ENCODE measurements at places on chromosomes 5 and 9. TPM values are rescaled to one million over a fixed set of nuclear protein-coding genes. Genes with fewer than 3 reads are reported as not detected.

GRCh38 chr5:122499585-122499984 lies 187.5 kb downstream of the SNCAIP start:
- DNase-seq = no peak

GRCh38 chr5:91188755-91189154 lies 194.4 kb downstream of the ARRDC3 start:
- DNase-seq = no peak

GRCh38 chr9:110114086-110114858 lies 93.7 kb downstream of the C9orf152 start:
- no peak for DNase-seq

ZNF354B gene
- 31.0 TPM for polyA plus RNA-seq

DNA sequence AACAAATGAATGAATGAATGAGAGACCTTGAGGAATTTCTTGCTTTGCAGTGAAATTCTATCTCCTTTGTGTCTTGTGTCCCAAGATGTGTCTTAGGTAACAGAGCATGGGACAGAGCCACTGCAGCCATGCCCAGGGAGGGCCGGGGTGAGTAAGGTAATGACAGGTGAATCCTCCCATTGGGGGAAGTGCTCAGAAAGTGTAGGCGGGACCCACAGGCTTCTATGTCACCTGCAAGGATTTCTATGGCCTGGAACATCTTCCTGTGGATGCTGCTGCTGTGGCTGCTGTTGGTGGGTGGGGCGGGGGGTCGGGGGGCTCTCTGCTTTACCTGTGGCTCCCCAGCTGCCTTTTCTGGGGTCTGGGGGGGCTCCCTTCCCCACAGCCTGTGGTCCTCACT lies 133.6 kb upstream of the IER5L start:
- no peak for DNase-seq

DNA sequence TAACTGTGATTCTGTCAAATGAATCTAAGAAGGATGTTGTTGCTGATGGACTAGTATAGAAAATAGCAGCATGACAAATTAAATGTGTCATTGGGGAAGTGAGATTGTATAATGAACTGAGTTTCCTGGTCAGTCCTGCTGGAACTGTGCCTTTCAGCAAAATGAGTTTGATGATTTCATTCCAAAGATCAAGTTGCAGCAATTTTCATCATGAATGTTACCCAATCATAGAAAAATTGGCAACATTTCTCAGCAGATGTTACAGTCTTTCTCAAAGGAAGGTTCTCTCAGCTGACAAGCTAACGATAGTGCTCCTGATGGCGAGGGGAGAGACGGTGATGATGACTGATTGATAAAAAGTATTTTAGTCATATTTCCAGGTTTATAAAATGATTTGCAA lies 10.7 kb downstream of the PCDHAC2 start:
- DNase-seq = no peak

SPATA24 gene
- polyA plus RNA-seq = 11.3 TPM

DNA sequence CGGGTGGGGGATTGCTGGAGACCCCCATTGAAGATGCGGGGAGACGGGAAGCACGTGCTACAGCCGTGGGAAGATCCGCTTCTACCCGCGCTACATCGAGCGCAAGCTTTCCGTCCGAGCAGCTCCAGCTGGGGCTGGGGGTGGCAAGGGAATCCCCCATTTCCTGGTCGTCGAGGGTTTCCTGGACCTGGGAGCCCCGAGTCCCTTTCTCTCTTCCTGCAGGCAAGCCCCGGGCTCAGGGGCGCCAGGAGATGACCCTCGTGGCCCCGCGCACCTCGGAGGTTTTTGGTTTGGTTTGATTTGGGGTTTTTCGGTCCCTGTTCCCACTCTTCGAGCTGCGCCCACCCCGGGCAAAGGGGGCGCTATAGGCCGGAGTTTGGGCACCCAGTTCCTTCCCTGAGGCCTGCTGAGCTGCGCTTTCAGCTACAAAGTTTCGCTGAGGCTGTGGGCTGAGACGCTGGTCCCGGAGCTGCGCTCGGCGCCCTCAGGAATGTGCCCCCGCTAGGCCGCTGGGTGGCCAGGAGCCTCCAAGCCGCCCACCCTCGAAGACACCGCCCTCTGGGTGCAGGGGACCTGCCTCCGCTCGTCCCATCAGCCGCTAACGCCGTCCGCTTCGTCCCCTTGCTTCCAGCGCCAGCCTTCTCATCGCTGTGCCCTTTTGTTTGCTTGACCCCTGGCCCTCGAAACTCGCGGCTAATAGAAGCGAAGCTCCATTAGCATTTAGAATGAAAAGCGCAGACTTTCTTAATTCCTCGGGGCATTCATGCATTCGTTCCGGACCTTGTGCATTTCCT lies 2.9 kb downstream of the NR4A3 start:
- peak; percentile 52 for DNase-seq

DNA sequence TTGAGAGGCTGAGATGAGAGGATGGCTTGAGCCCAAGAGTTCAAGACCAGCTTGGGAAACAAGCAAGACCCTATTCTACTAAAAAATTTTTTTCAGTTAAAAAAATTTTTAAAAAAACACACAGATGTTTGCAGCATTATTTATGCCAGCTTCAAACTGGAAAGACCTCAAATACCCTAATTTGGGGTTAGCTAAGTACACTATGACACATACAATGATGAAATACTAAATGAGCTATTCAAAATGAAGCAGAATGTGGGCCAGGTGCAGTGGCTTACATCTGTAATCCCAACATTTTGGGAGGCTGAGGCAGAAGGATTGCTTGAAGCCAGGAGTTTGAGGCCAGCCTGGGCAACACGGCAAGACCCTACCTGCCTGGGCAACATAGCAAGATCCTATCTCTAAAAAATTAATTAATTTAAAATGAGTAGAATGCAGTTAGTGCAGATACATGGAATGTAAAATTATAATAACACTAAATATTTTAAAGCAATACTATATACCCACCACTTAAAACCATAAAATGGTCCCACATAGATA lies 44.9 kb downstream of the LHFPL2 start:
- DNase-seq = no peak

DNA sequence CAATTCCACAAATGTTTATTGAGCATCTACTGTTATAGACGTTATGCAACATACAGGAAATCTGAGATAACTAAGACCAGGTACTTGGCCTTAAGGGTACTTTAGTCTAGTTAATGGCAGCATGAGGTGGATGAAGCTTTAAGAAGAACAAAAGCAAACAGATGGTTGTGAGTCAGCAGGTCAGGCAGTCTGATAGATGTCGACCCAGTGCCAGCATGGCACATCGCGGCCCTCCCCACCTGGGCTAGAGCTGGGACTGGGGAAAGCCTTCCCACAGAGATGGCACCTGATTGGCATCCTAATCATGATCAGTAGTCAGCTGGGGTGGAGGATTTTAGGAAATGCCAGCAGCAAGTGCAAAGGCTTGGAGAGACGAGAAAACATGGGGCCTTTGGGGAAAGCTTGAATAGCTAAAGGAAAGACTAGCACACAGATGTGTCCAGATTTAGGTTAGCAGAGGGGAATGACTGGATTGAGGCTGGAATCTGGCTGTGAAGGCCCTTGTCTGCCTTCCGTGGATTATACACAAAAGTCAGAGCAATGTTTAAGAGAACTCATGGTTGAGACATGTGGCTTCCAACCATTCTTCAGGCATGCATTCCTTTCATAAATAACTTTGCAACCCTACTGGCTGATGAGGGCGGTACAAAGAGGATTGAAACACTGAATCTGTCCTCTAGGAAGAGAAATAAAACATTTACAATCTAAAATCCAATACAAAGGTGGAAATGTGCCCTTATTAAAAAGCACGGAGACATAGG lies 395.4 kb upstream of the WWC1 start:
- DNase-seq = no peak

DNA sequence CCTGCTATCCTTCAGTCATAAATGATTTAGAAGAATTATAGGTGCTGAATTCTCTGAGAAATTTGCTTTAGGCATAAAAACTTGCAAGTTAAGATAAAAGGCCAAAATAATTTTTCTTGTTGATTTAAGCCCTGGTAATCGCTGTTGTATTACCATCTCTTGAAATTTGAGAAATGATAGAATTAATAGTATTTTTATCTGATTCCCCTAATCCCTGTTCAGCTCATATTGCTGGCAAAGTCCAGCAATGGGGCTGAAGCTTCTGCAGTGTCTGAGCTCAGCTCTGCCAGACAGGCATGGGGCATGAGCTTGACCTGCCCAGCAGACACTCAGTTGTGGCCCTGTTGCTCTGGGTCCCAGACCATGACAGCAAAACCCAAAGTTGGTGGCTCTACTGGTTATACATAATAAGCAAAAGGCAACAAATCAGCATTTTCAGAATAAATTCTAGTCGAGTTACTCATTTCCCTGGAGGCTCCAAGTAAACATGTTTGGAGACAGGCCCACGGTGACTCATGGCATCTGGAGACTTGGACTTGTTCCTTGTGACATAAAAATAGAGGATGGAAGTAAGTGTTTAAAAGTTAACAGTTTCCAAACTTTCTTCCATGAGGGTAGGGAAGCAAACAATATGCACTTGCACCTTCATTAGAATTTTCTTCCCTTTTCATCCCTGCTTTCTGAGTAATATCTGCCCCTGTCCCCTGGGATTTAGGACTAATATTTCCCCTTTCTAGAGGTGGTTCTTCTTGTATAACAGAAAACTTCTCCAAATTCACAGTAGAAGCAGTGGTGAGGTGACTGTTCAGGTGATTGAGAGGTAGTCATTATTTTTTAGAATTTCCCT lies 60.2 kb upstream of the SLC2A8 start:
- peak; percentile 63 for DNase-seq

- DNase-seq = no peak
Observed at GRCh38 chr5:67267512-67268216, 71.1 kb upstream of the CD180 start.

PCDHGA8 gene
- polyA plus RNA-seq = 0.19 TPM

DAB2IP gene
- 33.0 TPM for polyA plus RNA-seq

DNA sequence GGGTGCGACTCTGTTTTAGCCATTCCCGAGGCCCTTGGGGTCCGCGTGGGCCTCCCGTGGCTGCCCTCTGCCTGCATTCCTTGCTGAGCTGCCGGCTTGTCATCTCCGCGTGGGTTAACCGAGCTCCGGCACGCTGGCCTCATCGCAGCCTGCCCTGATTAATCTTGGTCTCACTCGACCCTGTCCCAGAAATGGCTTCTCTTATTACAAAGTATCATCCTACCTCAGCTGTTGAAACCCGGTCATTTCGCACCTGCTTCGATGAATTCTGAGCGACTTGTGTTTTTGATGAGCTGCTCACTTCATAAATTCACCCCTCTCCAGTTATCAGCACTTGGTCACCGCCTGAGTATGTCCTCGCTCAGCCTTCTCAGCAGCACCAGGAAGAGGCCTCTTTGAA lies 123.5 kb upstream of the EGFLAM start:
- no peak for DNase-seq

GRCh38 chr9:6926436-6926835 lies 168.7 kb downstream of the KDM4C start:
- no peak for DNase-seq

DNA sequence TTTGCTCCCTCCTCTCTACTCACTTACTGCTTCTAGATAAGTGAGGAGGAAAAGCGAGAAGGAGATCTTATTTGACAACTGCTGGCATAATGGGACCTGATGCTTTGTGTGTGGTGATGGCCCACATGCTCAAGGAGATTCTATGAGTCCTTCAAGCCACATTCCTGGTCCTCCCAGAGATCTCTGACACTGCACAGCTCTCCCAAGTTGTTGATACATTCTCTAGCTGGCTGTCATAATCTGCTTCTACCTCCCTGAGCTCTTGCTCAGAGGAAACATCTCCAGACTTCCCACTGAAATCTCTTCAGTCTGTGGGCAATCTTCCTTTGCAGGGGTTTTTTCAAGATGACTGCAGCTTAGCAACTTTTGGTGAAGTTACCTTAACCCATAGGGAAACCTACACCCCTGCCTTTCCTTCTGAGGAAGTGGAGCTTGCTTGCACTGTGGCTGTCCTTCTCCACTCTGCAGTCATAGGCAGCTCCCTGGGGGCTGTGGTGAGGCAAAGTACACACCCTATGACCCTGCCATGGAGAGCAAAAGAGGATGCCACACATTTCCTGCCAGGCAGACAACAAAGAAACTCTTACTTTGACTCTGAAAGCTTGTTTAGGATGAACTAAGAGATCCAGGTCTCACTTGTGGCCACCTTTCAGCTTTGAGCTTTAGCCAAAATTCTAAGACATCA lies 163.8 kb downstream of the TMEM38B start:
- DNase-seq = no peak

DNA sequence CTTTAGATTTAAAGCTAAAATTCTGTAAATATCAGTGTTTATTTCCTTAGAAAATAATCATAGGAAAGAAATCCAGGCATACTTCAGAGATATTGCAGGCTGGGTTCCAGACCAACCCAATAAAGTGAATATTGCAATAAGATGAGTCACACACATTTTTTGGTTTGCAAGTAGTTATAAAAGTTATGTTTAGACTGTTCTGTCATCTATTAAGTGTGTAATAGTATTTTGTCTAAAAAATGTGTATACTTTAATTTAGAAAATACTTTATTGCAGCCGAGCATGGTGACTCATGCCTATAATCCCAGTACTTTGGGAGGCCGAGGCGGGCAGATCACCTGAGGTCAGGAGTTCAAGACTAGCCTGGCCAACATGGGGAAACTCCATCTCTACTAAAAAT lies 6.9 kb upstream of the RIC1 start:
- DNase-seq = no peak

DNA sequence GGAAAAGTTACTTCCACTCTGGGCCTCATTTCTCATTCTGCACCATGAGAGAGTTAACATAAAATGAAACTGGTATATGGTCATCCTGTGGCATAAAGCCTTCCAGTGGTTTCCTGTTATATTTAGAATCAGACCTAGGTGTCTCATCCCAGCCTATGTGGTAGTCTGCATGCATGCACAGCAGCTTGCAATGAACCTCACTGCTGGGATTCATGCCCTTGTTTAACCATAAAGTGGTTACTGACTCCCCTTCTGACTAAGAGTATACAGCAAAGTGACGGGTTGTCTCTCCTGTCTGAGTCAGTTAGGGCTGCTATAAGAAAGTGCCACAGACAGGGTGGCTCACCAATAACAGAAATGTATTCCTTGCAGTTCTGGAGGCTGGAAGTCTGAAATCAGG lies 14.7 kb upstream of the TDRD7 start:
- no peak for DNase-seq

PTGDS gene
- 4.6 TPM for polyA plus RNA-seq

SPINK4 gene
- 82.4 TPM for polyA plus RNA-seq

GRCh38 chr5:10839118-10839517 lies 78.1 kb upstream of the DAP start:
- DNase-seq = no peak

DNA sequence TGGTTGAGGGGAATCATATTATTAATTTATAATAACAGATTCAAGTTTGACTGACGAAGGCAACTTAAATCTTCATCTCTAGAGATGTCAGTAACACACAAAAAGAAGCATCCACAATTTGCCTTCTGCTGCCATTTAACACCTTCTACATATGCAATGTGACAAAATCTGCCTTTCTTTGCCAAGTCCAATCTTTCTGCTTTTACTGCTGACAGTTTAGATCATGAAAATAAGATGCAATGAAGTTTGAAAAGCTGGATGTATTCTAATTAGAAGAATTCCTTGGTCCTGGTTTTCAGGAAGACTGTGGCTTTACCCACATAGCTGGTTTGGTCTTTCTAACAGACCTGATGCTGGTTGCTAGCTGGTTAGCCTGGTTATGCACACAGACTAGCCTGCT lies 178.9 kb downstream of the ACER2 start:
- no peak for DNase-seq

- no peak for DNase-seq
Observed at GRCh38 chr9:89723469-89724100, 118.8 kb downstream of the GADD45G start.

- no peak for DNase-seq
Observed at GRCh38 chr5:72472031-72472430, 35.2 kb downstream of the ZNF366 start.

SPATA9 gene
- polyA plus RNA-seq = 1.1 TPM

Data from large intestine (tissue), 12 donors.